SW480 (cell line): ENCODE measurements at places on chromosomes 3 and 15.

- no peak for DNase-seq
Measured at GRCh38 chr3:177447938-177448337, 250.7 kb upstream of the TBL1XR1 start.

GRCh38 chr3:138072796-138073195, 42.6 kb downstream of the DZIP1L start:
- no peak for DNase-seq

DNA sequence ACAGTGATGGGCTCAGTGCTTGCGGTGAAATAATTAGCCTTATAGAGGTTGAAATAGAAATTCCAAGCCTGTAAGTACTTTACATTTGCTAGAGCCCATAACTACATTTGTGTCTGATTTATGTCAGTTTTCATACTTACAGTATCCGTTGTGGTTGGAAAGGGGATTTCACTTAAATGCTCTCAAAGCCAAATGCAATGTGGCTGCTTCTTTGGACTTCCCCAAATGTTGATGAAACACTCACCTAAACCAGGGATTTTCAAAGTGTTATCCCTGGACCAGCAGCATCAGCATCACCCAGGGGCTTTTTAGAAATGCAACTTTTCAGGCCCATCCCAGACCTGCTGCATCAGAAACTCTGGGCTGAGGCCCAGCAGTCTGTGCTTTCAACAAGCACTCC, 378.7 kb downstream of the MCTP2 start:
- no peak for DNase-seq

GRCh38 chr3:123584284-123584987, 417 bp downstream of the HACD2 start:
- DNase-seq = peak; percentile 43

GRCh38 chr15:75229191-75230015, 27.7 kb downstream of the C15orf39 start:
- no peak for DNase-seq

DNA sequence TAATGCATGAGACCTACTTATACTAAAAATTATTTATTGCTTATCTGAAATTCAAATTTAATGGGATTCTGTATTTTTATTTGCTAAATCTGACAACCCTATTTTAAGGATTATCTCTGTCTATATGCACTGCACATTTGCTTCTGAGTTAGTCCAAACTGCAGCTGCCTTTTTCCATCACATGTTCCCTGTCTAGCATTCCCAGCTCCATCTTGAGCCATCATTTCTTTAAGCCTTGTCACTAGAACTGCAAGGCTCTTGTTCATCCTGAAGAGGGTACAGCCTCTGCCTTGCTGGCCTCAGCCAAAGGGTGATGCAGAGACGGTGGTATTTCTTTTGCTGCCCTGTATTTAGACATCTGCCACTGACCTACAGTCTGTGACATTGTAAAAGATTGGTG, 125.8 kb upstream of the STT3B start:
- DNase-seq = no peak

GRCh38 chr3:175329373-175329772, 470.2 kb downstream of the NAALADL2 start:
- no peak for DNase-seq
